ENCODE measurements at places on chromosomes 3 and 15.

- no peak for DNase-seq
These were observed 587.3 kb upstream of the UBE2E2 start for GRCh38 chr3:22615790-22616189.

GRCh38 chr15:89002281-89002761 lies 85.9 kb upstream of the ABHD2 start:
- no peak for DNase-seq

- DNase-seq, result no peak
These were observed 92.0 kb downstream of the PLXNA1 start for GRCh38 chr3:127074900-127075360.

DNA sequence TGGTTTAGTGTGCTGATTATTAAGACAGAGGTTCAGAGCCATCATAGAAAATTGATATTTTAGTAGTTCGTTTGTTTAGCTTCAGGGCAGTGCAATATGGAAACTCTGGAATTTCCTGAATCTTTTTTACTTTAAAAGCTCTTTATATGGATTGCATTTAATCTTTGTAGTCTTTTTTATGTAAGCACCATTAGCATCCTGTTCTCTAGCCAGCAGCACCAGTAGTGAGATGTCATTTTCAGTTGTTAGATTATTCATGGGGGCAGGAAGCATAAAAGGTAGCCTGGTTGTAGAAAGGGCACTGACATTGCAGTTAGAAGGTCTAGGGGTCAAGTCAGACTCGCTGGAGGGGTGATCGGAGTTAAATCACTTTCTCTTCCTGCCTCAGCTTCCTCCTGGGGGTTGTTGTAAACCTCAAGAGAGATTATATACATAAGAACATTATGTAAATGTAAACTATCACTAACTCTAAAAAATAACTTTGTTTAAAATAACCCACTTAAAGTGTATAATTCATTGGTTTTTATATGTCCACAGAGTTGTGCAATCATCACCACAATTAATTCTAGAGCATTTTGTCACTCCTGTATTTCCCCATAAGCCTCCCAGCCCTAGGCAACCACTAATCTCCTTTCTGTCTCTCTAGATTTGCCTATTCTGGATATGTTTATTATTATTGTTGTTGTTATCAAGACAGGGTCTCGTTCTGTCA lies 31.4 kb upstream of the ITPKA start:
- DNase-seq, result no peak

DNA sequence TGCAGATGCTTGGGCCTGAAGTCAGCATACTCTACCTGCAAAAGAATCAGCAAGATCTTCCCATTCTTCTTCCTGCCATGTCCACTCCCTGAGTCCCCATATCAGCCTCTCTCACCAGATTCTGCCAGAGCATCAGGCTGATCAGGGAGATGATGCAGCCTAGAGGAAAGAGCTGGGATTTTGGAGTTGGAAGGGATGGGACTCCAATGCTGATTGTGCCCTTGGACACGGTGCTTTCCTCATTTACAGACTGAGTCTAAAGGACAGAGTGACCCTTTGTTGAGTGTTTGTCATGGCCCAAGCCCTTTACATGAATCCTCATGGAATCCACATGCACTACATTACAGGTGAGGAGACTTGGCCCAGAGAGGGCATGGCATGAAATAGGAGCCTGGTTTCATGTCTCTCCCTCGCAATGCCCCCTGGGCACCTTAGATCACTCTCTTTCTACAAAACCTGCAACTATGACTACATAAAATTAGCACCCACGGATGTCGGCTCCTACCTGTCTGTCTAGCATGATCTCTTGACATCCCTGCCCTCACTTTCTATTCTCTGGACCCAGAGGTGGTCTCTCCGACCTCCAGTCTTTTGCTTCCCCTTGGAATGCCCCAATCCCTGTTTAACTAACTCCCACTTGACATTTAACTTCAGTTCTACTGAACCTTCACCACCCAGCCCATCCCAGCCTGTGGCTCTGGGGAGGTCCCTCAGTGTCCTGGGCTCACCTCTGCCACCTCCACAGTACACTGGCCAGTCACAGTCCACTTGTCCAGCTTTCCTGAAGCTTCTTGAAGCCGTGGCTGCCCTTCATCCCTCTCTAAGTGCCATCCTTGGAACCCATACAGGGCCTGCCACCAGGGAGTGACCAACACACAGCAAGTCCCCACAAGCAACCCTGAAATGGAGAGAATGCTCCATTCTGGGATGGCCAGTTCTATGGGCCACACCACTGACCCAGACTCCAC lies 173.5 kb downstream of the ABHD5 start:
- DNase-seq, result no peak

DNA sequence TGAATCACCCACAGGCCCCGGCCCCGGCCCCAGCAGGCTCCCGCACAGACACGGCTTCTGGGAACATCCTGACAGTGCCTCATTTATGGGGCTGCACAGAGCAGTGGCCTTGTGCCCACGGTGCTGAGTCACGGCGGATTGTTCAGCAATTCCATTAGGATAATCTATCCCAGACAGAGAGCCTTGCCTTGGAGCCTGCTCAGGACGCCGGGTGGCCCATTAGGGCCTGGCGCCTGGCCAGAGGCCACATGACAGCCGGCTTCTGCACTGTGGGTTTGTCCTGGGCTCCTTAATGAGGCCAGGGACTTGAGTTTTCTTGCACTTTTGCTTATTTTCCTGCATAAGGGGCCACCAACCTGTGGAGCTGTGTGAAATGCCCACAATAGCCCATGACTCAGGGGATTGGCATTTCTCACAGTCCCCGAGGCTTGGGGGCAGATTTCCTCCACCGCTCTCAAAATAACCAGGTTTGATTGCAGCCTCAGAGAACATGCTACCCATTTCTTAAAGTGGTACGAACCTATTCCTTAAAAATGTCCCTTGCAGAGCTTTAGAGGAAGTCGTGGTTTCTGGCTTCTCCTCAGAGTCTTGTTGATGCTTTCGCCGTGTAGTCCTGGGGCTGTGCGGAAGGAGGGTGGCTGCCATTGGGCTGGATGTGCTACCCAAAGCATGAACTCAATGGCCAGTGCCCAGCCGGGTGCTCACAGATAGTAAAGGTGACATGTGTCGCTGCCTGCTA lies 19.0 kb downstream of the SYNM start:
- DNase-seq, result no peak

GRCh38 chr3:158659454-158660237 lies 12.8 kb downstream of the LXN start:
- DNase-seq, result no peak

- DNase-seq, result no peak
These were observed 158.9 kb downstream of the TBC1D5 start for GRCh38 chr3:17583530-17583929.

DNA sequence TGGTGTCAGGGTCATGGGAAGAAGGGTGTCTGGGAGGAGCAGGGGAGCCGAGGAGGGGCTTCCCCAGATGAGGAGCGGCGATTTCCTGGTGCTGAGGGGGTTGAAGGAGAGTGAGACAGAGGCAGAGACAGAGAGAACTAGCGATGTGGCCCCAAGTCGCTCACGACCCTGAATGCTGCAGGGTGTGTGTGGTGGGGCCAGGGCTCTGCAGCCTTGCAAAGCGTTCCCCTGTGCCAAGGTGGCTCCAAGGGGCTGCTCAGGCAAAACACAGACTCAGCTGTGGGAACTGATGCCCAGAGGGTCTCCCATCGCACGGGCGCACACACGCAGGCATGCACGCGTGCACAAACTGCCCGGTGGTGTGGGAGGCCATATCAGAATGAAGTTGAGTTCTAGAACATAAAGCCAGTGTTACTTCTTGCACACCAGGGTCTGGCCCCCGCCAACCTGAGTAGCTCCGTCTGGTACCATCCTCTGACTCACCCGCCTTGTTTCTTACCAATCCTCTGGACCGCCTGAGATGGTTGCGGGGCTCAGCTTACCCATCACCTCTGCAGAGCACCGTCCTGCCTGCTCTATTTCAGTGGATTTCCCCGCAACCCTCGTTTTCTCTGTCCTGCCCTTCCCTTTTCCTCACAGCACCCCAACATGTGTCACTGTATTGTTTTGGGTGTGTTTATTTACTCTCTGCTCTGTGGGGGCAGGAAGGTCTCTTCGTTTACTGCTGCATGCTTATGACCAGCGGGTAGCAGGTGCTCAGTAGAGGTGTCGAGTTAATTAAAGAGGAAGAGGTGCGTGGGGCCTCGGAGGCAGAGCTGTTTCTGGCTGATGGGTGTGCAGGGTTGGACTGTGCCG lies 4.5 kb downstream of the MELTF start:
- no peak for DNase-seq

GRCh38 chr3:87045473-87045872 lies 54.5 kb upstream of the VGLL3 start:
- no peak for DNase-seq

DNA sequence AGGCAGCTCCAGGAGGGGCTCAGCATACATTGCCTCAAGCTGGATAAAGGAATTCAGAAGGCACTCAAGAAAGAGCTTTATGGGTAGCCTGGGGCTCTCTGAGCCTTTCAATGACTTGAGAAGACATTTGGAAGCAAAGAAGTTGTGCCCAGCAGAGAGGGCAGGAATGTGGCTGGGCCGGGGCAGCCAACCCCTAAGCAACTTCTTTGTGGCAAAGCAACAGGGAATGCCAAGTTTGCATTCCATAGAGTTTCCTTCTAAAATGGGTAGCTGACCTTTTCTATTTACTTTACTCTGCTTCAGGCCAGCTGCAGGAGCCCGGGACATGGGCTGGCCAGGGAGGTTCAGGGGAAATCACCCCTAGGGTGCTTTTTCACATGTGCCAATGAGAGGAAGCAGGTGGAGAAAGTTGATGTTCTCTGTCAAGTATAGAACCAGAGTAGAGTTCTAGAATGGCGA lies 45.6 kb downstream of the CCDC12 start:
- no peak for DNase-seq

DNA sequence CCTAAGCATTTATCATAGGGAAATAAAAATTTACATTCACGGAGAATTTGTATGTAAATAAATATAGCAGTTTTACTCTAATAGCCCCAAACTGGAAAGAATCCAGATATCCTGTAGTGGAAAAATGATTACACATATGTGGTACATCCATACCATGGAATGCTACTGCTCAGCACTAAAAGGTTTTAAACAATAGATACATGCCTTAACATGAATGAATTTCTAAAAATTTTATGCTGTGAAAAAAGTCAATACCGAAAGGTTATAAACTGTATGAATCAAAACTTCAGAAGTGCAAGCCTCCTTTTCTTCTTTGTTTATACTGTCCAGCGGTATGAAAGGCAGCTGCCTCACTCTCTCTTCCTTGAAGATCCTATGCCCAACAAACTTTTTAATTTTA lies 37.5 kb upstream of the MCTP2 start:
- DNase-seq, result no peak

DNA sequence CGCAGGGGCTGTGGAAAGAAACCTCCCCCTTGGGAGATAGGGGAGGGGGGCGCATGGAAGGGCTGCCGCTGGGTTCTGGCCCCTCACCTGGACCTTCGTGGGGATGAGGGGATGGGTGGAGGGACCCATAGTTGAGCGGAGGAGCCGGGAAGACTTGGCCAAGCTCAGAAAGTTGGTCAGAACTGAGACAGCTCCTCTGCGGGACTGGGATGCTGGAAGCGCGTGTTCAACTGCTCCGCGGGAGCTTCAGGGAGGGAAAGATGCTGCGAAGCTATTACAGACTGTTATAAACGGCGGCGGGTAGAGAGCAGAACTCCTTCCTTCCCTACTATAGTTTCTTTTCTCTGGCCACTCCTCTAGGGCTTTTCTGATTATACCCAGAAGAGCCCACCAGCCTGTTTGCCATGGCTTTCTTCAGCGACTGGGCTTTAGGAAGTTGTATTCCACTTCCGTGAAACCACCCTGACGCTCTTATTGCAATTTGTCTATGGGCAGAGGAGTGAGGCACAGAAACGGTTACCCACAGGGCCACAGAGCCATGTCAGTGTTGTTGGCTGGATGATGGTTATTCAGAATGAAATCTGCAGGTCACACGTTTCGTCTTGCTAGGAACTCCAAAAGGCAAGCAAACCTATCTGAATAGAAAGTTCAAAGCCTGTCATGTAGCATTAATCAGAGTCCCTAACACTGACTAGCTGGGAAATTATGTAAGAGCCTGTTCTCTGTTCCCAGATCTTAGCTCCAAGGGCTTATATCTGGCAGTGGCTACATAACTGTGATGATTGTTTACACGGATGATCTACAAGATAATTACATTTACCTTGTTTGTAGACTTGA lies 1.1 kb downstream of the SYNPR start:
- DNase-seq, result no peak
